ENCODE measurements at places on chromosomes 16 and 17.

GRCh38 chr16:51877686-51878085 is 669.3 kb downstream of the TOX3 start:
- no peaks in the 10 kb centered on the region for H3K4me1 ChIP-seq
- no peak for DNase-seq
- H3K4me3 ChIP-seq = no peak overlapping the region

DNA sequence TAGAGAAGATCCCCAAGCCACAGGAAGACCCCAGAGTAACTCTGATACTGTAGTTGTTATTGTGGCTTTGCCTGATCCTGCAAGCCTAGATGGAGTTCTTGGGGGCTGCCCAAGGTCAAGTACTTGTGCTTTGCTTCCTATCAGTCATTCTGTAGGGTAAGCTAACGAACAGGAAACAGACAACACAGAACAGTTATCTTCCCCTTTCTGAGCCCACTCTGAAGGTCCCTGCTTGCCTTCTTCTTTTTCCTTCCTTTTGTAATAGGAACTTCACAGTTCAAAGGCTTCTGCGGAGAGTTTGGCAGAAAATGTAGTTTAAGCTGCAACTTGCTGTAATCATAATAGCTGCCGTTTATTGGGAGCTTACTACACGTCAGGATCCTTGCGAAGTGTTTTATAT is 494.1 kb upstream of the ERCC4 start:
- H3K36me3 ChIP-seq = no peaks in the 10 kb centered on the region
- no peak for DNase-seq
- no peak overlapping the region for H3K4me3 ChIP-seq
- no peaks in the 10 kb centered on the region for H3K27me3 ChIP-seq
- peaks cover 2% of the 10 kb centered on the region for H3K4me1 ChIP-seq
- no peak overlapping the region for H3K27ac ChIP-seq

DNA sequence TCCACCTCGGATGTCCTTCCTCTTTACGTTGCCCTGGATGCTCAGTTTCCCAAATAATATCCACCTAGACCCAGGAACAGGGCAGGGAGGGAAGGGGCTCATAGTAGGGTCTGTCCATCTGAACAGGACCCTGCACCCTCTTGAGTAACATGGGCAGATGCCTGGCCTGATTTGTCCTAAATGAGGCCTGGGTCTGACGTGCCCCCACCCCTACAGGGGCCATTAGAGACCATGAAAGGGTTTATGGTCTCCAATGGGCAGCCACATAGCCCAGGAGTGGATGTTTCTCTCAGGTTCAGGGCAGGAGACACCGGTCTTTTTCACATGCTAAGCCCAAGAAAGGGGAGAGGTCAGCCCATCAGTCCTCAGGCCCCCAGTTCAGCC is 6.8 kb downstream of the CACNG1 start:
- no peak overlapping the region for H3K4me3 ChIP-seq
- H3K36me3 ChIP-seq = no peaks in the 10 kb centered on the region
- no peak overlapping the region for H3K27ac ChIP-seq

DNA sequence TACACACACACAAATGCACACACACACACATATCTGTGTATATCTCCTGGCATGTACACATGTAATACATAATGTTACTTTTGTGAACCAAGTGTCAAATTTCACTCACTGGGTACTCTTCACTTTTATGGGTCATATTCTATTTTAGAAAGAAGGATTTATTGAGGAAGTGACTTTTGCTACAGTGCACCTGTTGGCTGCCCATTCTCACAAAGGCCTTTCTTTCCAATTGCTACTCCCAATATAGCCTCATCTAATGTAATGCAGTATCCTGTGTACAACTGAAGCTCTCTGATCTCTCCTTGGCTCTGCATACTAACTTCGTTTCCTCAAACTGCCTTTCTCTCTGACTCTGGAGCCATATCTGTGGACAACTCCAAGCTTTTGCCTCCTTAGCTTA is 107.5 kb downstream of the ABCA8 start:
- no peak for DNase-seq
- H3K27ac ChIP-seq = no peak overlapping the region
- no peaks in the 10 kb centered on the region for H3K27me3 ChIP-seq
- no peaks in the 10 kb centered on the region for H3K4me1 ChIP-seq
- H3K36me3 ChIP-seq = no peaks in the 10 kb centered on the region
- H3K4me3 ChIP-seq = no peak overlapping the region

DNA sequence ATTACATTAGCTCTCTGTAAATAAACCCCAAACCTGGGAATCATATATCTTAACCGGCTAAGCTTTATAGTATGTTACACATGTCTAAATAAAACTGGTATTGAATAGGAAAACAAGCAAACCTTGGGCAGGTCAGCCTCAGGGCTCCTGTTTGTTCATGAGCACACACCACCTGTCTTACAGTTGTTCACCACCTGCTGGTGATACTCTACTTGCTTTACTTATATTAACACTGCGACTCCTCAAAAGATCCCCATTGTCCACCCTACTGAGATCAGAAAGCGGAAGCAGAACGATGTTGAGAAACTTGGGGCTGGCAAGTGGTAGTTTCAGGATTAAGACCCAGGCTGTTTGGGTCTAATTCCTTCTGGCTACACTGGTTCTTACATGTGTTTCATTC is 16.4 kb downstream of the CDH13 start:
- no peak overlapping the region for H3K27ac ChIP-seq
- peaks cover 24% of the 10 kb centered on the region for H3K4me1 ChIP-seq
- DNase-seq = no peak
- H3K27me3 ChIP-seq = no peaks in the 10 kb centered on the region

DNA sequence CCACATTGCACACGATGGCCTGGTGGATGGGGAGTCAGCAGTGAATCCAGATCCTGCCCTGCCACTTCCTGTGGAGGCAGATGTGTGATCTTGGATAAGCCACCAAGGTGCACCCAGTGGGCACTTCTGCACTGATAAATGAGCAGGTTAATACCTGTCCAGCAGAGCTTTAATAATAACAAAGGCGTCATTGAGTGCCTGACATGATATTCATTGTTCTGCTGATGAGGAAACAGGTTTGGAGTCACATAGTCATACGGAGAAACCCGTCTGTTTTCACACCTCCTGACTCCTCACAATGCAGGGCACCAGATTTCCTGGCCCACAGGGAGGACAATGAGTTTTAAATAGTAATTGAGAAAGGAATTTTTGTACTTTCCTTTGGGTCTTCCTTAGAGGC is 324.6 kb upstream of the CDH5 start:
- no peak overlapping the region for H3K27ac ChIP-seq
- H3K4me1 ChIP-seq = no peaks in the 10 kb centered on the region
- no peak overlapping the region for H3K4me3 ChIP-seq
- no peaks in the 10 kb centered on the region for H3K36me3 ChIP-seq
- no peaks in the 10 kb centered on the region for H3K27me3 ChIP-seq
- DNase-seq = no peak

- no peaks in the 10 kb centered on the region for H3K36me3 ChIP-seq
- peaks cover 9% of the 10 kb centered on the region for H3K27me3 ChIP-seq
- no peak overlapping the region for H3K4me3 ChIP-seq
Observed at GRCh38 chr16:2468233-2468724, 2.8 kb upstream of the NTN3 start.

DNA sequence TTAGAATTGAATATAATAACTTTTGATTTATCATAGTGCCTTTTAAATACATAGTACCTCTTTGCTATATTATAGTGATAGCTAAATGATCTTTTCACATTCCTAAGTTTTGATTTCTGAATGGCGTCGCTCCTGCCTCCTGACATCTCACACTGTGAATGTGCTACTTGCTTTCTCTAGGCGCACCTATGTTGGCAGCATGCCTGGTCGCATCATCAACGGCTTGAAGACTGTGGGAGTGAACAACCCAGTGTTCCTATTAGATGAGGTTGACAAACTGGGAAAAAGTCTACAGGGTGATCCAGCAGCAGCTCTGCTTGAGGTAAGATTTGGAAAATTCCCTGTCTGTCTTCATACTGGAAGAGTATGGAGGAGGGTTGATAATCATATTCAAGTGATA is 29.8 kb upstream of the ABCC11 start:
- no peak overlapping the region for H3K4me3 ChIP-seq
- no peaks in the 10 kb centered on the region for H3K36me3 ChIP-seq

- H3K4me1 ChIP-seq = peaks cover 6% of the 10 kb centered on the region
- H3K4me3 ChIP-seq = no peak overlapping the region
- H3K36me3 ChIP-seq = peaks cover 2% of the 10 kb centered on the region
- no peaks in the 10 kb centered on the region for H3K27me3 ChIP-seq
Observed at GRCh38 chr17:4162321-4162720, 19.3 kb downstream of the CYB5D2 start.

DNA sequence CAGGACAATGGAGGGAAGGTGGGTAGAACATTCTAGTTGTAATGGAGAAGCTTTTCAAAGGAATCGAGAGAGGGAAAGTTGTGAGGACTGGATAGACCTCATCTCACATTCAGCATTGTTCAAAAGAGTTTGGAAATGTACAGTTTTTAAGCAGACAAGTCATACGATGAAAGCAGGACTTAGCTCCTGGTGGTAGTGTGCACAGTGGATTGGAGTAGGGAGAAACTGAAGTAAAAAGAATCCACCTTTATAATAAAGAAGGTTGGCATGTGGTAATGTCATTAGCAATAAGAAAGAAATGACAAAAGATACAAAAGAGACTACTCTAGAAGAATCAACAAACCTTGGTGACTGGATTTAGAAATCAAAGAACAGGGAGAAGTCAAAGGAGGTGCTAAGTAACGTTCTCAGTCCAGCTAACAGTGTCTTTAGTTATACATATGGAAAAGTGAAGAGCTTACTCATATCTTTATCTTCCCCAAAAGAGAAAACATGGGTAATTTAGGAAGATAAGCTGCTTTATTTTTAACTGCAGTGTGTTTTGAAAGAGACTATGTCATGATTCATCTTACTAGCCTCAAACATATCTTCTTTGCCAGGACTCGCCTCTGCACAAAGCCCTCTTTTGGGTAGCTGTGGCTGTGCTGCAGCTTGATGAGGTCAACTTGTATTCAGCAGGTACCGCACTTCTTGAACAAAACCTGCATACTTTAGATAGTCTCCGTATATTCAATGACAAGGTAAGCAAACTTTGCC is 18.7 kb upstream of the EVI2A start:
- DNase-seq = no peak
- no peak overlapping the region for H3K27ac ChIP-seq
- no peak overlapping the region for H3K4me3 ChIP-seq
- H3K27me3 ChIP-seq = no peaks in the 10 kb centered on the region
